Renal cortical epithelial cell (primary cell): ENCODE measurements at places on chromosomes 11 and 22. TPM values are rescaled to one million over a fixed set of nuclear protein-coding genes. Genes with fewer than 3 reads are reported as not detected.

INS gene
- total RNA-seq: not detected in 2 replicates

DNA sequence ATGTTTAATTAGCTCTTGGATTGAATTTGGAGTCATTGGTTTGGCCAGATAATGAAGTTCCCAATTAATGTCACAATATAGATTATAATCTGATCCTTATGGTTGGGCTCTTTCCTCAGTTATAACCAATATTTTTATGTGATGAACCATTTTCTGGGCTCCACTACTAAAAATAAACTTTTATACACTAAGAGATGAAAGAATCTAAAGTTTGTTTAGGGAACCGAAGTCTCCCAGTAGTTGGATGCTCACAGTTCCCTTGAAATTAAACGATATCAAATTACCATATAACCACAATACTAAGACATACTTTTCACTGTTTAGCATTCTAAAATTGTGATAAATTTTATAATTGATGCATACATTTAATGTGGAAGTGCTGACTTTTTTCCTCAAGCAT lies 47.0 kb upstream of the ARHGAP42 start:
- DNase-seq: no peak

DNA sequence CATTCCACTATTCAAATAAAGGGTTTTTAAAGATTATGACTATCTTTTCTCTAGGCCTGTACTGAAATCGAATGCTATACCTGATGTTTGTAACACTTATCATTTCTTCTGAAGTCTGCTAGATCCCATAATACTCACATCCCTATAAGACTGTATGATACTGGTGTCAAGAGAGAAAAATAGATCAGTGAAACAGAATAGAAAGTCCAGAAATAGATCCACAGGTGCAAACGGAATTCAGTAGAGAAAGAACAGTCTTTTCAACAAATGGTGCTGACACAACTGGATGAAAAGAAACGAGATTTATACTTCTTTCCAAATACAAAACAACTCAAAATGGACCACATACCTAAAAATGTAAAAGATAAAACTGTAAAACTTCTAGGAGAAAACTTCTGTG lies 143.2 kb downstream of the APOL5 start:
- DNase-seq: no peak

GRCh38 chr11:72782081-72782920 lies 11.5 kb downstream of the STARD10 start:
- DNase-seq: no peak
